CD4-positive, alpha-beta T cell (primary cell): ENCODE measurements at places on chromosomes 4 and X.
A peak's percentile ranks its signal among the peaks of the same experiment; 100 is the strongest.

DNA sequence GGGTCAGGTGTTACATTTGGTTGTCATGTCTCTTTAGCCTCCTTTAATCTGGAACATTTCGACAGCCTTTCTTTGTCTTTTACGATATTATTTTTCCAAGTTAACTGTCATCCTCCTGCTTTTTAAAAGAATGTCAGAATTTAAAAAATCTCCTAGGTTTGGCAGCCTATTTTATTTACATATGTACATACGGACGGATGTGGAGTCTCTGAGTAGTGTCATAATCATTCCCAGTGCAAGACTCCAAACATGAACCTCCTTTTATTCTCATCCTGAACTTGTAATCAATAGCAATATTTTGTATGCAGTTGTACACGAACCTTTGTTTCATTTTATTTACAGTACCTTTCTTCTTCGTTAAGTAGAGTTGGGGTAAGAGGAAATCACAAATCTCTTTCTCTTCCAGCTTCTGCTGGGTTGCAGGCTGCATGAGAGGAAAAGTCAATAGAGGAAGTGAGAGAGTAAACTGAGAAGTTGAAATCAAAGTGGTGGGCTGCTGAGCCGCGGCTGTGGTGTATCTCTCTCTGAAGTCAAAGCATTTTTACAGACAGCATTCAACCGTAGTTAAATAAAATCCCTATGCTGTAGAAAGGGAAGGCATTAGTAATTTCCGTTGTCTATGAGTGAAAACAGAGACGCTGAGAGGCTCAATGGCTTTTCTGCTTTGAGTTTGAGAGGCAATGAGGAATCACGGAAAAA is 53.9 kb upstream of the RPS6KA3 start:
- peak; percentile 42 for DNase-seq
- no peaks in the 10 kb centered on the region for H3K27me3 ChIP-seq
- peaks cover 9% of the 10 kb centered on the region for H3K4me1 ChIP-seq
- H3K27ac ChIP-seq: peak overlapping the region; percentile 34
- peak overlapping the region; percentile 20 for H3K4me3 ChIP-seq

- H3K27me3 ChIP-seq: peaks cover 2% of the 10 kb centered on the region
- no peaks in the 10 kb centered on the region for H3K4me1 ChIP-seq
- no peaks in the 10 kb centered on the region for H3K36me3 ChIP-seq
- DNase-seq: no peak
- no peak overlapping the region for H3K27ac ChIP-seq
- no peak overlapping the region for H3K4me3 ChIP-seq
Measured at GRCh38 chr4:140637836-140638235, 69.1 kb upstream of the UCP1 start.

- no peak overlapping the region for H3K4me3 ChIP-seq
- no peak overlapping the region for H3K27ac ChIP-seq
- no peaks in the 10 kb centered on the region for H3K36me3 ChIP-seq
- H3K4me1 ChIP-seq: peaks cover 8% of the 10 kb centered on the region
- no peak for DNase-seq
Measured at GRCh38 chr4:163548481-163549243, 54.2 kb downstream of the TMA16 start.

DNA sequence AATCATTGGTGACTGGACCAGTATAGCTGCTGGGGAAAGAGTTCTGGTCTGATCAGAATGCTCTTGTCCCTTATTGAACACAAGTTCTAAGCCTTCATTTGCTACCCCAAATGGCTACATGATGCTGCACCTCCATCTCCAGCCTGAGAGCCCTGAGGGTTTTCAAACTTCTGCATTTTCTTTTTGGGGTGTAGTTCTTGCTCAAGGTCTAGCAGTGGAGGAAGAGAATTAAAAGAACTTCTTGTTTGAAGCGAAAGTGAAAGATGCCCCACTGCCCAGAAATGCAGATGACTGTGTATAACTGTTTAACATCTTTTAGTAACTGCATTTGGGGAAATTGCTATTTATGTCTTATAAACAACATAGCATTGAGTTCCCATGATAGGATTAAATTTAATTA is 38.5 kb downstream of the LAMTOR3 start:
- peaks cover 30% of the 10 kb centered on the region for H3K36me3 ChIP-seq
- H3K27ac ChIP-seq: no peak overlapping the region
- no peaks in the 10 kb centered on the region for H3K27me3 ChIP-seq
- no peak for DNase-seq
- H3K4me1 ChIP-seq: peaks cover 19% of the 10 kb centered on the region

- no peak overlapping the region for H3K4me3 ChIP-seq
- H3K27ac ChIP-seq: no peak overlapping the region
- H3K4me1 ChIP-seq: peaks cover 44% of the 10 kb centered on the region
- H3K36me3 ChIP-seq: no peaks in the 10 kb centered on the region
- no peaks in the 10 kb centered on the region for H3K27me3 ChIP-seq
- peak; percentile 71 for DNase-seq
Measured at GRCh38 chrX:154308108-154308946, 12.7 kb downstream of the TKTL1 start.

GRCh38 chr4:152971053-152971452 is 34.9 kb downstream of the FHDC1 start:
- no peaks in the 10 kb centered on the region for H3K36me3 ChIP-seq
- H3K27ac ChIP-seq: no peak overlapping the region
- H3K4me3 ChIP-seq: no peak overlapping the region

GRCh38 chr4:28007693-28008092 is 1147.1 kb downstream of the STIM2 start:
- H3K36me3 ChIP-seq: no peaks in the 10 kb centered on the region
- H3K4me1 ChIP-seq: no peaks in the 10 kb centered on the region
- H3K4me3 ChIP-seq: no peak overlapping the region
- no peak overlapping the region for H3K27ac ChIP-seq
- no peaks in the 10 kb centered on the region for H3K27me3 ChIP-seq

- H3K27me3 ChIP-seq: no peaks in the 10 kb centered on the region
- peaks cover 66% of the 10 kb centered on the region for H3K36me3 ChIP-seq
- no peak for DNase-seq
- no peak overlapping the region for H3K27ac ChIP-seq
Measured at GRCh38 chr4:1239950-1240307, 9.0 kb downstream of the CTBP1 start.

- DNase-seq: no peak
- no peaks in the 10 kb centered on the region for H3K27me3 ChIP-seq
- no peaks in the 10 kb centered on the region for H3K4me1 ChIP-seq
- no peak overlapping the region for H3K4me3 ChIP-seq
Measured at GRCh38 chr4:42761804-42762203, 104.9 kb upstream of the ATP8A1 start.

- H3K36me3 ChIP-seq: peaks cover 14% of the 10 kb centered on the region
- no peak overlapping the region for H3K4me3 ChIP-seq
- H3K27ac ChIP-seq: no peak overlapping the region
Measured at GRCh38 chr4:6885953-6886557, 23.6 kb upstream of the TBC1D14 start.

GRCh38 chr4:81346719-81347118 is 125.0 kb downstream of the RASGEF1B start:
- no peaks in the 10 kb centered on the region for H3K27me3 ChIP-seq
- no peak overlapping the region for H3K27ac ChIP-seq
- no peaks in the 10 kb centered on the region for H3K4me1 ChIP-seq
- H3K4me3 ChIP-seq: no peak overlapping the region
- DNase-seq: no peak
- H3K36me3 ChIP-seq: no peaks in the 10 kb centered on the region

GRCh38 chr4:8356856-8357255 is 83.7 kb downstream of the ACOX3 start:
- H3K4me1 ChIP-seq: no peaks in the 10 kb centered on the region
- DNase-seq: no peak
- no peak overlapping the region for H3K27ac ChIP-seq
- peaks cover 6% of the 10 kb centered on the region for H3K27me3 ChIP-seq
- H3K36me3 ChIP-seq: no peaks in the 10 kb centered on the region

DNA sequence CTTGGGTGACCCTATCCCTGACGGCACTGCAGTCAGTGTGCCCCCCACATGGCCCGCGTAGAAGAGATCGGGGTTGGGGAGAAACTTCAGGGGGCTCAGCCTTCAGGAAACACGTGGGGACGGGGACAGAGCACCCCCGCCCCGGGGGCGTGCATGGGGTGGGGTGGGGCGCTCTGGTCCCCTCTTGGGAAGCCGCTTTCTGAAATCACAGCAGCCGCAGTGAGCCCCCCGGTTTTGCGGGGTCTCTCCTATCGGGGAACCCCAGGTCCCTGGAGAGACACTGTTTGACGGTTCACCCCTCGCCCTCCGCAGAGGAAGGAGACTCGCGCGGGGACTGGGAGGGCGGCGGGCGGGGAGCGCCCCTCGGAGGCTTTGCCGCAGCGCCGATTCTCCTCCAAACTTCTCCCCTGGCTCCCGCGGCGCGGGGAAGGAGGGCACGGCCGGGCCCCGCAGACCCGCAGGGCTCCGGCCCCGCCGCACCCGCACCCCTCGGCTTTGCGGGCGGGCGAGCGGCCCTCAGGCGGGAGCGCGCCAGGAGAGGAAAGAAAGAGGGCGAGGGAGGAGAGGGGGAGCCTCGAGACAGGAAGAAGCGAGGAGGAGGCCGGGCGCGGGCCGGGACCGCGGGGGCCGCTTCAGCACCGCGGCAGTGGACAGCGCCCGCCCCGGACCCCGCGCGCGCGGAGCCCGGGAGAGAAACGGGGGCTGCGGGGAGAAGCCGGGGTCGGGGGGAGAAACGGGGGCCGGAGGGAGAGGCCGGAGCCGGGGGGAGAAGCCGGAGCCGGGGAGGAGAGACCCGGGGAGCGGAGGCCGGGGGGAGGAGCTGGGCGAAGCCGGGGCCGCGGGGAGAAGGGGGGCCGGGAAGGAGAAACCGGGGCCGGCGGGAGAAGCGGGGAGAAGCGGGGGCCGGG is 612 bp downstream of the CPLX1 start:
- H3K27ac ChIP-seq: no peak overlapping the region
- H3K4me1 ChIP-seq: peaks cover 19% of the 10 kb centered on the region
- H3K27me3 ChIP-seq: peaks cover 52% of the 10 kb centered on the region
- no peaks in the 10 kb centered on the region for H3K36me3 ChIP-seq
- no peak for DNase-seq

DNA sequence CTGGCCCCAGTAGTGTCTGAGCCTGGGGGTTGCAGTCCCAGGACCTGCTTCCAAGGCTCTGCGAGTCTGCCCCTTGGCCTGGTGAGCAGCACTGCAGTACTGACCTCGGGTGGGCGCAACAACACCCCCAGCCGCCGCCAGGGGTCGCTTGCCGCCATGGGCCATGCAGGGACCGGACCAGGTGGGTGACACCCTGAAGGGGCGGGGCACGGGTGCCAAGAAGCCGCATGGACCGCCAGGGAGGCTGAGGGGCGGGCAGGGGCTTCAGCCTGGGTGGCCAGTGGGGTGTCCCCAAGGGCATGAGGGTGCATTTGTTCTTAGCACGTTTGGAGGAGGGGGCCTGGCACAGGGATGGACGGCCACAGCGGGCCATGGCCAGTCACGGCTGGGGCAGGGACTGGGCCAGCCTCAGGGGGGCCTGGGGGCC is 25.0 kb downstream of the TACC3 start:
- peak; percentile 70 for DNase-seq
- peaks cover 16% of the 10 kb centered on the region for H3K4me1 ChIP-seq
- H3K36me3 ChIP-seq: peaks cover 32% of the 10 kb centered on the region
- no peaks in the 10 kb centered on the region for H3K27me3 ChIP-seq
- H3K27ac ChIP-seq: no peak overlapping the region

- H3K4me1 ChIP-seq: peaks cover 13% of the 10 kb centered on the region
- no peak for DNase-seq
Measured at GRCh38 chr4:25308761-25309160, 3.8 kb upstream of the ZCCHC4 start.

DNA sequence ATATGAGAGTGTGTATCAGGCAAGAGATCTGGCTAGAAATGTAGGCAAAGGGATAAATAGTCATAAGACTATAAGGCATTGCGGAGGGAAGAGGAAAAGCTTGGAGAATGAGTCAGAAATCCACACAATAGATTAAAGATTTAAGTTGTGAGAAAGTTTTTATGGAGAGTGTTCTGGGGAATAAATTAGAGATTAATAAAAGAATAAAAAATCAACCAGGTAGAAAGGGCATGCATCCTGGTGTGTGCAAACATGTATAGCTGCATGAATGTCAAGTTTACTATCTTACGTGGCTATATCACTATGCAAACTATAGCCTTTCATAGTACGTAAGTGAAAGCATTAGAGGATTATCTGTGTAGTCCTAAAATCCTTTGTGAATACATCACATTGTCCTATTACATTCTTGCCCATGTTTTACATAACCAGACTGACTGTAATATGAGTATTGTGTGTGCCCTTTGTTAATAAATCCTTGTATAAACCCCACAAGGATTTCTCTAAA is 36.9 kb downstream of the SNCA start:
- H3K36me3 ChIP-seq: no peaks in the 10 kb centered on the region
- H3K4me3 ChIP-seq: no peak overlapping the region
- H3K27me3 ChIP-seq: no peaks in the 10 kb centered on the region
- no peaks in the 10 kb centered on the region for H3K4me1 ChIP-seq
- no peak overlapping the region for H3K27ac ChIP-seq

DNA sequence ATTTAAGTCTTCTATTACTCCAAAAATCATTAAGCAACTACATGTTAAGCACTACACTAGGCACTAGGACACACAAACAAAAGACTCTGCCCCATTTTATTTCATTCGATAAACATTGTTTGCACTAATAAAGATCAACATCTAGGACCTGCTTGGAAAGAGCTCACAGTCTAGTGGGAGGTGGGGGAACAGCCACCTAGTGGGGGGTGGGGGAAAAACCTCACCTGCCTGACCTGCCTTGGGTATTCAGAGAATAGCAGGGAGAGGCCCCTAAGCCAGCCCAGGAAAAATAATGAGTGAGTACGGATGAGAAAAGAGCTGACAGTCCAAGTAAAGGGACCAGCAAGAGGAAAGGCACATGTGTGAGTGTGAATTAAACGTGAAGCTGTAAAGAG is 52.2 kb downstream of the PRDM5 start:
- H3K27me3 ChIP-seq: no peaks in the 10 kb centered on the region
- DNase-seq: no peak
- no peaks in the 10 kb centered on the region for H3K4me1 ChIP-seq
- no peak overlapping the region for H3K27ac ChIP-seq
- no peaks in the 10 kb centered on the region for H3K36me3 ChIP-seq

- no peak overlapping the region for H3K27ac ChIP-seq
- peaks cover 26% of the 10 kb centered on the region for H3K4me1 ChIP-seq
- DNase-seq: no peak
- H3K4me3 ChIP-seq: no peak overlapping the region
- peaks cover 59% of the 10 kb centered on the region for H3K36me3 ChIP-seq
- H3K27me3 ChIP-seq: no peaks in the 10 kb centered on the region
Measured at GRCh38 chr4:70833675-70834074, 6.0 kb downstream of the GRSF1 start.

DNA sequence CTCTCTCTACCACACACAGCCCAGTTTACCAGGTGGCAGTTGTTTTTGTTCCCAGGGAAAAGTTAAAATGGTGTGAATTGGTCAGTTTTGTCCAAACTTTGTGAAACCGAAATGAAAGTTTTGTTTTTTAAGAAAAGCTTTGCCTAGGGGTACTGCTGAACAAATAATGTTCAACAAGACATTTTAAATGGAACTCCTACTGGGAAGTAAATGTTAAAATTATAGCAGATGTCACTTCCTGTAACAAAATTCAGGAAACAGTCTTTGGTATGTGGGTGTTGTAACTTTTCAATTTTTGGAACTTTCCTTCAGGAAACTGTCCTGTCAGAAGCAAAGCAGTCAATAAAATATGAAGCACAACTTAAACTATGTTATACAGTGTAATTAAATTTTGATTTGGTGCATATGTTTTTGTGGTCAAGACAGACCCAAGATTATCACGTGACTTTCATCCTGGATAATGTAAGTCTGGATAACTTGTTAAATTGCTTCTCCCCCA is 79.5 kb downstream of the AFF1 start:
- no peaks in the 10 kb centered on the region for H3K36me3 ChIP-seq
- DNase-seq: no peak
- no peak overlapping the region for H3K27ac ChIP-seq
- peaks cover 21% of the 10 kb centered on the region for H3K4me1 ChIP-seq
- no peak overlapping the region for H3K4me3 ChIP-seq
